ENCODE measurements at places on chromosomes 7 and 10.

DNA sequence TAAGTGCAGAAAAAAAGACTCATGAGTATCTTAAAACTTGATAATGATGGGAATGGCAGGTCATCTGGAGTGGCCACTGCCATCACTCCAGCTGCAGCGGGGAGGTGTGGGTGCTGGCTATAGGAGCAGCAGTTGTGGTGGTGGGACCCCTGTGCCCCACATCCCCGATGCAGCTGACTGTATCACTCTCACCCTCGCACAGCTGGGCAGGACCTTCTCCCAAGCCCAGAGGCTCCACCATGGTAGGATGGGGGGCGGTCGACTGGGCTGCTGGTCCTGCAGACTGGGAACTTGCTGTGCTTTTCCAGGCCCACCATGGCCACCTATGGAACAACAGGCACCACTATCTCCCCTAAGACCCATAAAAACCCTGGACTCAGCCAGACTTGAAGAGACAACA lies 844.4 kb downstream of the SORCS1 start:
- DNase-seq = no peak

GRCh38 chr7:17095931-17096330 lies 202.5 kb upstream of the AHR start:
- no peak for DNase-seq

- DNase-seq = no peak
Measured at GRCh38 chr7:130324306-130324943, 20.2 kb upstream of the CPA5 start.

DNA sequence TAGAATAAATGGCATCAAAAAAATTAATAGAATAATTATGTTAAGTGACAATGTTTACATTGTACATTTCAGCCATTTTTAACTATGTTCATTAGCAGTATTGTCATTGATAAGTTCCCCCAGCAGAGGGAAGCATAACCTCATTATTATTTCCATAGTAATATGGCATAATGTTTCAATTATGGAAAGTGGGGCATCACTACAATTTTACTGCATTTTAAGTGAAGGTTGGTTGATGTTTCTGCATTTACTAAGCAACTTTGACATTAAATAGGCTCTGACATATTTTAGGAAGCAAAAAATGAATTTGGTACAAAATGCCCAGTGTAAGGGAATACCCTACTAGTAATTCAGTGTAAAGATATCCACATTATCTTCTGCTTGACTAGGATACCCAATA lies 218.3 kb downstream of the SEMA3A start:
- DNase-seq = peak; percentile 71

DNA sequence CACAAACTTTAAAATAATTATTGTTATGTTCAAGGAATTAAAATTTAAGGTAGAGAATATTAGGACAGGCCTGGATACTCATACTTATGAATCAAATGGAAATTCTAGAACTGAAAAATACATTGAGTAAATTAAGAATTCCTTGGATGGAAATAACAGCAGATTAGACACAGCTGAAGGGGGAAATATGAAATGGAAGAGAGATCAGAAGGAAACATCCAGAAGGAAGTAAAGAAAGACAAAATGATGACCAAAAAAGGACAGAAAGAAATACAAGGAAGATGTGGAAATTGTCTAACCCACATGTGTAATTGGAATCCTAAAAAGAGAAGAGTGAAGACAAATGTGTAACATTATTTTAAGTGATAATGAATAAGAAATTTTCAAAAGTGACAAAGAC lies 128.9 kb downstream of the ATRNL1 start:
- DNase-seq = no peak

DNA sequence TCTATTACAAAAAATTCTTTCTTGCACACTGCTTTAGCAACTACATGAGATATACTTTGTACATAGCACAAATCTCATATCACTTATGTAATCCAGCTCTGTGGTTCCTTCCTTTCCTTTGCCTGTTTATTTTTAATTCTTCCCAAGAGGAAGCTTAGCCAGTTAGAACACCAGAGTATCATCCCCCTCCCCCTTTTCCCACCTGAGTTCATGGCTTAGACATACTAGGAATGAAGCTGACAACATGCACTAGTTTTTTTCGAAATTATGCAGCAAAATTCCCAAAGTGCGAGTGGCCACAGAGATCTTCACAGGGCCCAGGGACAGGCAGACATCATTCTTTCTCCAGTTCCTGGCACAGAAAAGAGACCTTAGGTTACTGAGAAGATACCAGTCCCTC lies 17.8 kb downstream of the CAV1 start:
- DNase-seq = no peak

DNA sequence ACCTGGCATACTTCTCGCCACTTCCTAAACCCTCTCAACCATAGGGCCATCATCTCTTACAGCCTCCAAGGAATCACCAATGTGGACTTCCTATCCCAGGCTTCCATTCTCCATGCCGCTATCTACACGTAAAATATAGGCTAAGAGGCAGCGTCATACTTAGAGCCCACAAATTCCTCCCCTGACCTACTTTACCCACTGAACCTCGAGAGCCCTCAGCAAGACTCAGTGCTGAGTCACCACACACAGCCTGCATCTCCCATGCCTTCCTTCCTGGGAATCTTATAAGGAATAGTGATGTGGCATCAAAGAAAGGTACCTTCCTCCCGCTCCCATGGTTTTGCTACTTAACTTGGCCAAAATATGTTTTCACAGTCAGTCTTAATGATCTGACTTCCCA lies 435.6 kb upstream of the NFE2L3 start:
- DNase-seq = no peak

- no peak for DNase-seq
Measured at GRCh38 chr7:31642681-31643115, 44.3 kb upstream of the PPP1R17 start.

- peak; percentile 46 for DNase-seq
Measured at GRCh38 chr10:132418527-132419416, 21.8 kb downstream of the PWWP2B start.

DNA sequence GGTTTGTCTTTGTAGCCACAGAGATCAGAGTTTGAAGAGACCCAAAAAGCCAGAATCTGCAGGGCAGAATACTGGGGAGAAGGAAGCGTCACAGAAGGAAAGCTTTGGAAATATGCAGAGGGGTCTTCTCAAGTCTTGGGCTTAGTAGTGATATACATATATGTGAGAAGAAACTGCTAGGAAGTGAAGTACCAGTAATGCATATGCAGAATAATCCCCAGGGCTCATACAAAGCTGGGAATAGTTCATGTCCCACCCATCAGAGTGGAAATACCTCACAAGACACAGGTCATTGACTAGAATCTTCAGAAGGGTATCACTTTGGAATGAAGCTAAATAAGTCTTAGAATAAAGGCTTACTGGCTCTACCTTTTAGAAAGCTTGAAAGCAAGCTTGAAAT lies 39.6 kb downstream of the C10orf71 start:
- DNase-seq = no peak

- DNase-seq = peak; percentile 88
Measured at GRCh38 chr7:30330134-30331111, 46.0 kb downstream of the ZNRF2 start.

DNA sequence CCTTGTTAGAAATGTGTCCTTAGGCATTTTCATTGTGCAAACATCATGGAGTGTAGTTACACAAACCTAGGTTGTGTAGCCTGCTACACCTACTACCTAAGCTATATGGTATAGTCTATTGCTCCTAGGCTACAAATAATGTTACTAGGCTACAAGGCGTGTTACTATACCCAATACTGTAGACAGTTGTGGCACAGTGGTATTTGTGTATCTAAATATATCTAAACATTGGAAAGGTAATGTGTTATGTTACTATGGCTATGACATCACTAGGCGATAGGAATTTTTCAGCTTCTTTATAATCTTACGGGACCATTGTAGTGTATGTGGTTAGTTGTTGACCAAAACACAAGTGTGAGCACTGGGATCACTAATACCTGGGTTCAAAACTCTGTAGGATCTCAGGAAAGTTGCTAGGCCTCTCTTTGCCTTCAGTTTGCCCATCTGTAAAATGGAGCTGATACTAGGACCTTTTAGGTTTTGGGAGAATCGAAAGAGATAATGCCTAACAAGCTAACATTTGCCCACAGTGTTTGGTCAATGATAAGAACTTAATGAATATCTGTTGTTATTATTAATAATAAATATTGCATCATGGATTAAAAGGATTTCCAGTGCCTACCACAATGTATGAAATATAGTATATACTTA lies 2.7 kb downstream of the BICC1 start:
- no peak for DNase-seq

- DNase-seq = no peak
Measured at GRCh38 chr7:127251465-127252376, 1.0 kb downstream of the GRM8 start.

- DNase-seq = no peak
Measured at GRCh38 chr10:30842894-30843293, 188.8 kb downstream of the ZNF438 start.

- no peak for DNase-seq
Measured at GRCh38 chr7:133268355-133268754, 15.5 kb downstream of the EXOC4 start.

DNA sequence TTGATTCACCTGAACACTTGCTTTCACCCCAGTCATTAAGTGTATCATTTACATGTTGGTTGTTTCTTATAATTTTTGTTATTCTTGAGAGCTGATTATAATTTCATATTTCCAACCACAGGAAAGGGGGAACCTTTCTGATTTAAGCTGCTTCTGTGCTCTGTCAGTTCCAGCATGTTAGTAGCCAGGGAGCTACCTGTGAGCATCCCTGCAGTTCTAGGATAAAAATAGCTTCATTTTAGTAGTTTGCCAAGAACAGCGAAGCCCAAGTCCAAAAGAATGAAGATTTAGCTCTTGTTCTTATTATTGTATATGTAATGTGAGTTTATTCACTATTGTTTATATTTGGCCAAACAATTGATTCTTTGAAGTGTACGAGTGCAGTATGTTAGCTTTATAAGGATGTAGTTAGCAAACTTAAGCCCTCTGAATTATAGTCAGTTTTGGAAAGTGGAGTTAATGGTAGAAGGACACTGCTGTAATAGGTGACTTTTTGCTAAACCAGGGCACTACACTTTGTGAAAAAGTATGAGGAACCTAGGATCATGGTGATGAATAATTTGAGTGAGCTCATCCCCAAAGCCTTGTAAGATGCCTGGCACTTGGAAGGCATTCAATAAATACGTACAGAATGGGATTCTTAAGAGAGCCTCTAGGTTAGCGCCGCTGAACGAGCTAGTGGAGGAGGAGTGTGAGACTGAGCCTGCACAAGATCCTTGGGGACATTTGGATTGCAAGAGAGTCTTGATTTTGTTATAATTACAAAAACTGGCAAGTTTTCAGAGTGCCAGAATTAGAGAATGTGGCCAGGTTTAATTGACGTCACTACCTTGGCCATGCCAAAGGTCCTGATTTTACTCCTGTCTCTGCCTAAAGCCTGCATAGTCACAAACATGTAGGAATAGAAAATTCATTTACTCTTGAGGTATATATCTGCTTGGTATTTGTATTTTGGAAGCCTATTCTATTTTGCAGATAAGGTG lies 29.8 kb downstream of the DNAH11 start:
- no peak for DNase-seq

GRCh38 chr7:134453518-134453917 lies 5.4 kb downstream of the AKR1B1 start:
- DNase-seq = no peak

GRCh38 chr10:106565546-106565945 lies 599.0 kb downstream of the SORCS1 start:
- no peak for DNase-seq

GRCh38 chr7:23268167-23268566 lies 21.6 kb downstream of the GPNMB start:
- no peak for DNase-seq

- no peak for DNase-seq
Measured at GRCh38 chr7:98870807-98871491, 1.1 kb upstream of the TMEM130 start.

DNA sequence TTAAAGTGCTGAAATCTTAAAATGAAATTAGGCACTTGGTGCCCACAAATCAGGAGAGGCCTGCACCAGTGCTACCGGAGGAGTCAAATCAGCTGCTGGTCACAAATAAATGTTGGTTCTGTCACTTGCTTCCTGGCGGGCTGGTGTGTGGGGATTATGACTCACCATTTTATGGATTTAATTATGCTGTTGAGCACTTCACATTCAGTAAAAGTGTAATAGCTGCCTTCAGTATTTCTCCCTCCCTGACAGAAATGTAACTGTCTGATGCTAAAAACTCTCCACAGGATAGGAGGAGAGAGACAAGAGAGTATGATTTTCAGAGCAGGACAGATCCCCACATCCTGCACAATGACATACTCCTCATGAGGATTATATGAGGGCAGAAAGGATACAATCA lies 186.0 kb downstream of the JAZF1 start:
- DNase-seq = no peak

GRCh38 chr10:1625731-1626130 lies 111.6 kb downstream of the ADARB2 start:
- no peak for DNase-seq

GRCh38 chr10:34710391-34710751 lies 104.7 kb downstream of the PARD3 start:
- DNase-seq = no peak

GRCh38 chr10:48467669-48468068 lies 137.2 kb downstream of the ARHGAP22 start:
- no peak for DNase-seq

GRCh38 chr10:123150271-123150985 lies 2.5 kb downstream of the HMX2 start:
- peak; percentile 48 for DNase-seq

DNA sequence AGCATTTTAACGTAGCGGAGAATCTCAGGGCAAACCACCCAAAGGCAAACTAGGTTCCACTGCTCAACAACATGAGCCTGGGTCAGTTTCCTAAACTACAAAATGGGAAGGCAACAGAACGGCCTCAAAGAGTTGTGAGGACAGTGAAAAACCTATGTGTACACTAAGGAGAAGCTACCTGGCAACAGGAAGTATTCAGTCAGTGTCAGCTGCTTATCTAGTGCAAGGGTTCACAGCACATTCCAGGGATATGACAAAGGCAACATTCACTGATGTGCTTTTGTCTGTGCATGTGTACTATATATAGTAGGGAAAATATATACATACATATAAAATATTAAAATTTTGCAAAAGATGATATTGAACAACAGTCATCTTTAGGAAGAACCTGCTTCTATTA lies 17.2 kb downstream of the NUDCD3 start:
- DNase-seq = no peak

DNA sequence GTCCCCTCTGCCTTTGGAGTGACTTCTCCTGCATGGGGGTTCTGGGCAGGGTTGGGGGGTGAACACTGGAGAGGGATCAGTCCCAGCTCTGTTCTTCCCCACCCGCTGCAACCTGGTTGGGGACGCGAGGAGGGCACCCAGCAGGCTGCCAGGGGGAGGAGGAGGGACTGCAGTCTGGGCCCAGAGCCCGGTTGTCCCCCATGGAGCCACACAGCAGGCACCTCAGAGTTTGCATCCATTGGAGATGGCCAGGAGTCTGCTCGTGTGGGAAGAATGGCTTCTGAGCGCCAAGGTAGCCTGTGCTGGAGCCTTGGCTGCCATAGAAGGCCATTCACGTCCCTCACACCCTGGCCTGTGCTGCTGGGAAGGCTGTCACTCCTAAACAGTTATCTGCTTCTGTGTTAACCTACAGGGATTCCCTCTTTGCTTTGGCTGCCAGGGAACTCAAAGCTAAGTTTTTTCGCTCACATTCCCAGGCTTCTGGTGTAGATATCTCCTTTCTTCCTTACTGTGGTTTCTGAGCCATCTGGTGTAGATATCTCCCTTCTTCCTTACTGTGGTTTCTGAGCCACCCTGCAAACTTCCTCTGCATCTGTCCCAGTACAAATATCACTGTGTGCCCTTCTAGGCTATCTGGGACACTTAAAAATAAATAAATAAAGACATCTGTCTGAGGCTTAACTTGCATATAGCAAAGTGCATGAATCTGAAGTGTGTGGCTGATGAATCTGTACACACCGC lies 133.7 kb downstream of the LHPP start:
- peak; percentile 54 for DNase-seq

Data from hematopoietic multipotent progenitor cell treated with erythropoietin and hydrocortisone succinate and interleukin-3 and kit ligand, for 6 days (in vitro differentiated cells).